ENCODE measurements at places on chromosomes 12 and 14.

DNA sequence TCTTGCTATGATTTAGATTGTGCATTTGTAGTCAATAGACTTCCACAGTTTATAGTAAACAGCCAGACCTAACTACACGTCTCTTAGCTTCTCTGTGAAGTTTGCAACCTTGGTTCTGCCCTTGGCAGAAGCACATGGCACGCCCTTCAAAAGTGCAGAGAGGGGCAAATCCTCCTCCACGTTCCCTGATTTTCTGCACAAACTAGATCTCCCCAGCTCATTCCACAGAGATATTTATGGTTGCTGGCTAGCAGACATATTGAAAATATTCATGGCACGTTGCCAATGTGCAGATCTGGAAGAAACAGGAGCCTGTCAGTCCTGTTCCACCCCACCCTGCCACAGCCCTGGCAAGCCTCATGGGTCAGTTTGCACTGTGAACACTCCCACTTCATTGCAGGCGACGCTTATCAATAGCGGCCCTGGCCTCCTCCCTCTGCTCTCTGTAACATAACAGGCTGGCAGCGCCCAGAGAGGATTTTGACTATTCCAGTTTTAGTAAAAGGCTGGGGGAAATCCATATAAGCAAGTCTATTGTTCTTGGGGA lies 6.5 kb upstream of the LGALS3 start:
- DNase-seq: no peak

DNA sequence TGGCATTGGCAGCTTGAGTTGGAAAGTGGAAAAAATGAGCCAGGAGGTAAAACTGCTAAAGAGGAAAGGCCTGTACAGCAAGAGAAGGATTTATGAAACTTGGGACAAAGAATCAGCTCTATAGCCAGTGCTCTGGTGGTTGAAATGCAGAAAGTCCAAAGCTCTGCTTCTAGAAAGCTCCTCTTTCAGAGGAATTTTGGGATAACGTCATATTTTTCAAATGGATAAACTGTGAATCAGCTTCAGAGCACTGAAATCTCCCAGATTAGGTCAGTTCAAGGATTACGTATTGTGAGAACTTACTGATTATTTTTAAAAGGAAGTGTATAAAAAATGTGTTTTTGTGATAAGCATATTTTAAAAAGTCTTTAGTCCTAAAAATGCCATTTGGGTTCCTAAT lies 203.1 kb upstream of the CNOT2 start:
- DNase-seq: no peak

GRCh38 chr14:68703093-68703492 lies 89.8 kb downstream of the ZFP36L1 start:
- DNase-seq: no peak

DNA sequence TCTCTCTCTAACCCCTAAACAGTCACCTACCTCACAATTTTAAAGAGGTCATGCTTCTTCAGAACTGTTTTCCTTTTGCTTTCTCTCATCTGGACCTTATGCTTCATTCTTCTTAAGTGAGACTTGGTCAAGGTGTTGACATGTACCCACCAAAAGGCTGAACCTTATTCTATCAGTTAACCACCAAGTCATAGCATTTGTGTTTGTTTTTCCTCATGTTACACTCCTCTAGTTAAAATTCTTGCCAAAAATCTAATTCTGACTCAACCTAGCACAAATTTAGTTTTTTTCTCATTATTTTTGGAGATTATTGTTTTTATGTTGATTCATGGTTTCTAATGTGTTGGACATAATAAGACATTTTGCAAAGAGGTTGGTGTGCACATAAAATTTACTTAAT lies 578.6 kb downstream of the SLC16A7 start:
- no peak for DNase-seq

DNA sequence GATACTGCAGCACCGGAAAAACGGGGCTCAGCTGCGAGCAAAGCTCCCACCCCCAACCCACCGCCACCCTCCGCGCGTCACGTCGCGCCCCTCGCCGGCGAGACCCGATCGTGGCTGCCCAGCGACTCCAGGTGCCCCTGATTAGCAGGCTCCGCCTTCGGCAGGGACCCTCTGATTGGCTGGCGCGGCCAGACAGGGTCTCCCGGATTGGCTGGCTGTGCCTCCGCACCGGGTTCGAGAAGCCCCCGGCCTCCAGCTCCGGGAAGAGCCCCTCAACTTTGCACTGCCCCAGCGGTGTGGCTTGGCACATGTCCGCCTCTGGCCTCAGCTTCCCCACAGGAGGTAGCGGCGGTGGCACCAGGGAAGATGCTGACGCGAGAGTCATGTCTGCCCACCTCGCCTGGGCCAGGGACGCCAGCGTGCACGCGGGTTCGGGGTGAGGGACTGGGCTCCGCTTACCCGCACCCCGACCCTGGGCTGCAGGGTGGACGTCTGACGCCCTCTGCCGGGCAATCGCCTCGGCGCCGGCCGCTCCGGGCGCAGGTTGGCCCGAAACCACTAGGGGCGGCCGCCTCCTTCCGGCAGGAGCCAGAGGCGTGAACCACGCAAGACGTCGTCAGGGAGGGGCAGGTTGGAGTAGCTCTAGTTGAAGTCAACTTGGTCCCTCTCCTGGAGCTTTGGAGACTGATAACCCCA lies 498 bp upstream of the RHOF start:
- DNase-seq: peak; percentile 94

DNA sequence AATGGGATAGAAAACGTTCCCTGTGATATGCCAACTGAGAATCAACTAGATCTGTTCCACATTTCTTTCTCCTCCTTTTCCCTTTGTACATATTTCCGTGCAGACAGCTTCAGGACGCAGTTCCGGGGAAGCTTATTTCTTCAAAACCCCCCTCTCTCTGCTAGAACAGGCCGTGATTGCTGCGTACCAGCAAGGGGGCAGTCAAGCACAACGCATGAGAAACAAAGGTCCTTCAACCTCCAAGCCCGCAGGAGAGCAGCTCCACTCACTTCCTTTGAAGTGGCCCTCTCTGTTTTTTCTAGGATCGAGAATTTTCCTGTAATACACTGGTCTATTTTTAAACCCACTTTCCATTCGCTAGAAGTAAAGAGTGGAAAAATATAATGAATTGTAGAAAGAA lies 80.8 kb downstream of the ZNF664 start:
- DNase-seq: no peak

DNA sequence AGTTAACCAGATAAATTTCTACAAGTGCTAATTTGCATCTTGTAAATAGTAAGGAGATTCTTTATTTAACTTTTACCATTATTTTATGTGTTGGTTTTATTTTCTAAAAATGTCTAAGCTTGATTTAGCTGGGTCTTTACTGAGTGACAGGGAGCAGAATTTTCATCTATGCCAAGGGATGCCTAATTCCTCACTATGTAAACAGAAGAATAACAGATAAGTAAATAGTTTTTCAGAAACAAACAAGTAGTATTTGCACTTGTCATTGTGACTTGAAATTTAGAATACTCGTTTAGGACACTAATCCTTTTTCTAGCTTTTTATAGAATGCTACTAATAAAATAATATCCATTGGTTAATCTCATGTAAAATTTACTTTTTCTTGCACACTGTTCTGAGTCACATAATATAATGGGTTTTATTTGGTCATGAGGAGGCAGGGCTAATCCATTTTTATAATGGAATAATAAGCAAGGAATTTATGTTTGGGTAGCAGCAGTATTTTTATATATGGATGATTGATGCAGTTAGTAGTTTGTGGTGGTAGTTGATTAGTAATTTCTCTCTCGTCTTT lies 746.5 kb downstream of the SLC6A15 start:
- DNase-seq: no peak

DNA sequence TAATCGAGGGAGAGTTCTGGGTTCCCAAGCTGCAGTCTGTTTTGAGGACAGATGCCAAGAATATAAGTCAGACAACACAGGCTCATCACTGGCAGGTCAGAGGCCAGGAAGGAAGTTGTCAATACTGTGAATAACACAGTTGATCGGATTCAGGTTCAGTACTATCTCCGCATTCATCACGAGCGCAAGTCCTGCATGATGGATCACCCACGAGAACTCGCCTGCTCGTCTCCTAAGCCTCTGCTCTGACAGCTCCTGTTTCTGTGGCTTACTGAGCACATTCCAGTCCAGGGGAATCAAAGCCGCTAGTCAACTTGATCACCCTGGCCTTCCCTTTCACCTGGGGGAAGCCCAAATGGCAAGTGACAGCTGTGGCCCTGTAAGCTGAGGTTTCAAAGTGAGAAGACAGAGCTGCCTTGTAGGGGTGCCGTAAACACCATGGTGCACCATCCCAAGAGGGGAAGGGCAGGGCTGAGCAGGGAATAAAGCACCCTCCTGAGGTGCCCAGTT lies 60.1 kb upstream of the DICER1 start:
- DNase-seq: no peak

GRCh38 chr14:98293576-98293975 lies 978.4 kb downstream of the BCL11B start:
- DNase-seq: no peak

DNA sequence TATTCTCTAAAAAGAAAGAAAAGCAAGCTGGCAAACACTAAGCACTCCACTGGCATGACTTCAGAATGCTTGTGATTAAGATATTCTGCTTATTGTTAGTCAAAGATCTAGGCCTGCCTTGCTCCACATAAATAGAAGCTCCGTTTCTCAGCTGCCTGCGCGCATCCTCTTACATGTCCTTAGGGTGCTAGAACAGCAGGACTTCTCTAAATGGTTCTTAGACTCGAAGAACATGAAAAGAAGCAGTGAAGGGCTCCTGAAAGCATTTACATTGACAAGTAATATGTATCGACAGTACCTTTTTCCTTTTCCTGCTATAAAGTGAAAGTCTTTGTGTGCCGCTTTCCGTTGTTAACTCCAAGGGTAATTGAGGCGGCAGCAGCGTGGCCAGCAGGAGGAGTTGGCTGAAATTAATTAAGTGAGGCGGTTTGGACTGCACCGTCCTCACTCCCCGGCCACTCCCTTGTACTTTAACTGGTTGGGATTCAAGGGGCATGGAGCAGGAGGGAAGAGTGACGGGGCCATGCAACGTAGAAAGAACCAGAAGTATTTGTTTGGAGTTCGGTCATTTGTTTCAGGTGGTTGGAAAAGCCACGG lies 34.2 kb upstream of the OTX2 start:
- DNase-seq: no peak

- no peak for DNase-seq
Measured at GRCh38 chr14:64955297-64955696, 12.8 kb upstream of the GPX2 start.

- DNase-seq: no peak
Measured at GRCh38 chr14:98167275-98167674, 1104.7 kb downstream of the BCL11B start.

DNA sequence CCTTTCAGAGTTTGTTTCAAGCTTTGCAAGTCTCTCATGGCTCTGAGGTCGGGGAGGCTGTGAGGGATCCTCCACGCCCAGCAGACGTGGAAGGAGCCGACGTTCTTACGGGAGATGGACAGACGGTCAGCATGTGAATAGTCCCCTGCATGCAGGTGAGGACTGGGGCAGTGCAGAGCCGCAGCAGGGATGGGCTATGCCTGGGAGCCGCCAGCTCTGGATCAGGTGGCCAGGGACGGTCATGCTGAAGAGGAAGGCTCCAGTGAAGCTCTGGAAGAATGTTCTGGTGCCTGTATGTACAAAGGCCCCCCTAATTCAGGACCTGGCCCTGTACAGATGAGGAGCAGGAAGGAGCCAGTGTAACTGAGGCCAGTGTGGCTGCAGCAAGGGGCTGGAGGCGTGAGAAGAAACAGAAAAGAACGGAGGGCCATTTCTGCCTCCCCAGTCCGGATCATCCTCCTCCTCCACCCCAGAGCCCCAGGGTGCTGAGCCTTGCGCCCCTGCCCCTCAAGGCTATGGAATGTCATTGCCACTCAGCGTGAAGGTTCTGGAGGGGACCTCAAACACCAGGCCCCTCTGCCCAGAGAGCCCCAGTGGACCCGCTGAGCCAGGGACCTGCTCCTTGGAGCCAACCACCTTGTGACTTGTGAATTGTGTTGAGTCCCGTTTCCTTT lies 96.8 kb upstream of the DIO3 start:
- no peak for DNase-seq

DNA sequence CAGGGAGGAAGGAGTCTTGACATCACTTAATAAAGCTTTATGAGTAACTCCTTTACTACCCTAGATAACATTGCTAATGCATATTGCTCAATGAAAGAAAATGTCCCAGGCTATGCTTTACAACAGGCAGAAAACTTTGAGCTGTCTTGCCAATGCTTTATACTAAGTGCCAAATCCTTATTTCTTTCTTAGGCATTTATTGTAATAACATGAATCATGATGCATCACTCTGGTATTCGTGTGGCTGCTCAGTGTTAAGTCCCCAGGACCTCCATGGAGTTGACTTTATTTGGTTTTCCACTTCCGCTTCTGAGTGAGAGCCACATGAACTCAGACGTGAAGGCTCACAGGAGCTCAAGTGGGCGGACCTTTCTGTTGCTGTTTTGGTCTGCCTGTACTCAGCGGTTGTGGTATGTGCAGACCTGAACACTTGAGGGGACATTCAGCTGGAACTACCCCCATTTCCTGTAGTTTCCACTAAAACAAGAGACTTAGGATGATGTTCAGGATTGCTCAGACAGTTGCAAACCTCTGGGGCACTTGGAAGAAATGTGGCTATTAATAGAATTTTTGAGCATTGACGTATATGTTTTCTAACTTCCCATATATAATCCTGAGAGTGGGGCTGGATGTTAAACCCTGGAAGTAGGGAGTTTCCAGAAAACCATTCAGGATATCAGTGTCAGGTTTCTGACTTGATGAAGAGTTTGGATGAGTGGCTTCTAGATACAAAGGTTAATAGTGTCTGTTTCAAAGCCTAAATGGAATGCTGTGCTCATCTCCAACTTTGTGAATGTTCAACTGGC lies 258.6 kb downstream of the MSRB3 start:
- no peak for DNase-seq

GRCh38 chr12:59055204-59055860 lies 135.0 kb upstream of the LRIG3 start:
- DNase-seq: no peak

DNA sequence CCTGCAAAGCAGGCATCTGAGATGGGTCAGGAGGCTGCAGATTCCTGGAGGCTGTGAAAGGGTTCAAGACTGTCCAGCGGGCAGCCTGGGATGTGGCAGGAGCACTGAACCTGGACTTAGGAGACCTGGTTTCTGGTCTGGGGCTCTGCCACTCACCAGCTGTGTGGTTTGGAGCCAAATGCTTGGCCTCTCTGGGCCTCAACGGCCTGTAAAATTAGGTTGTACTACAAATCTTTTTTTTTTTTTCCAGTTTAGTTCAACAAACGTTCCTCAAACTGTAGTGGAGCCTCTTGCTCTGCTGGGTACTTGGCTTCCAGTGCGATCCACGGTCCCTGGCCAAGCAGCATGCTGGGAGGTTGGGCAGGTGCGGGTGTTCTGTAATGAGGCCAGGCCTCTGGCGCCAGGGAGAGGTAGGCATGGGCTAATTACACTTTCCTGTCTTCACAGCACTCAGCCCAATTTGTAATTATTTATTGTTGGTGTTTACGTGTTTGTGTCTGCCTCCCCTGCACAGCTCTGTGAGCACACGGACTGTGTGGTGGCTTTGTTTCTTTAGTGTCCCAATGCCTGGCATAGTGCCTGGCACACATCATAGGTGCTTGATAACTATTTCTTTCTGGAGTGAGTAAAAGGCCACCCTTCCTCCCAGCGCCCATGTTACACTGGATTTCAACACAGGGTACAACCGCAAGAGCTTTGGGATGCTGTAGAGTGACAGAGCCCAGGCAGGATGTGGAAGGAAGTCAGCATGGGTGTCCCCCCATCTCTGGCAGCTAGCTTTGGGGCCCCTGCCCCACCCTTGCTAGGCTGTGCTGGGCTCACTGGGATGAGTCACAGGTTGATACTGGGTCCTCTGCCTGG lies 5.8 kb upstream of the KRT80 start:
- no peak for DNase-seq
